ENCODE measurements at places on chromosomes 1 and 21.

GRCh38 chr1:41495210-41495948, 10.9 kb upstream of the EDN2 start:
- DNase-seq, result no peak

DNA sequence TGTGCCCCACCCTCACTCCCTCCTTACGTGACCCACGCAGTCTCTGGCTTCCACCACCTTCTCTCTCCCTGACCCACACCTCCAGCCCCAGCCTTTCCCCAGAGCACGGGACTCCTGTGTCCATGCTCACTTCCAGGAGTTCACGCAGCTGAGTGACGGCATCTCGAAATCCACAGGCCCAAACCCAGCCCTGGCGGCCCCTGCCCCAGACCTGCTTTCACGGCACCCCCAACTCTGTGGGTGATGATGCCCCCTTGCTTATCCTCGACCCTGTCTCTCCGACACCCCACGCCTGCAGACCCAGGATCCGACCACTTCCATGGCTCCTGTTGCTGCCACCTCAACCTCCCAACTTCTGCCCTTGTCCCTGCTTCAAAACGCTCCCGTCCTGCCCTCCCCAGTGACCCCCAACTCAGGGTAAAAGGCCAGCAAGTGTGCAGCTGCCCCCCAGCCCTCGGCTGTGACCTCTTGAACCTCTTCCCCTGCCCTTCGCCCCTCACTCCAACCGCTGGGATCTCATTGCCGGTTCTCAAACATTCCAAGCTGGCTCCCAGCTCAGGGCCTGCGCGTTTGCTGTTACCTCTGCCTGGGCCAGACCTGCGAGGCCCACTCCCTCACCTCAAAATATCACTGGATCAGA, 30.4 kb upstream of the LAPTM5 start:
- DNase-seq, result no peak

GRCh38 chr1:200737647-200738291, 924 bp upstream of the CAMSAP2 start:
- peak; percentile 32 for DNase-seq

GRCh38 chr1:116377541-116378529, 4.8 kb downstream of the ATP1A1 start:
- DNase-seq, result peak; percentile 65

- no peak for DNase-seq
Measured at GRCh38 chr1:226985239-226985838, 45.2 kb downstream of the COQ8A start.

- DNase-seq, result no peak
Measured at GRCh38 chr21:44260791-44261631, 686 bp downstream of the DNMT3L start.

DNA sequence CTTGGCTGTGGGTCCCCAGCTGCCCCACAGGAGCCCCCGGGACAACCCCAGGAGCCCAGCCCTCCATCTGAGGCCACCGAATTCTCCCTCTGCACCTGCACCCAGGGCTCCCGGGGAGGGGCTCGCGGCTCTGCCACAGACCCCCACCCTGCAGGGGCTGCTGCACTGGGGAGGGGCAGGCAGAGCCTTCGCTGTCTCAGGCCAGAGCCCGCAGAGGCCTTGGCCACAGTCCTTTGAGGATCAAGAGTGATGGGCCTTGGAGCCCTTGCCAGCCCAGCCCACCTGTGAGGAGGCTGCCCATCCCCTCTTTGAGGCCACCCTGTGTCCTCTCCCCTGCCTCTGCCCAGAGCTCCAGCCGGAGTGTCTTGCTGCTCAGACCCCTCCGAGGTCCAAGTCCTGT, 6.5 kb downstream of the PERM1 start:
- no peak for DNase-seq

GRCh38 chr1:203286161-203286984, 18.9 kb upstream of the BTG2 start:
- no peak for DNase-seq

- DNase-seq, result peak; percentile 72
Measured at GRCh38 chr1:33055210-33056008, 18.7 kb upstream of the AK2 start.

DNA sequence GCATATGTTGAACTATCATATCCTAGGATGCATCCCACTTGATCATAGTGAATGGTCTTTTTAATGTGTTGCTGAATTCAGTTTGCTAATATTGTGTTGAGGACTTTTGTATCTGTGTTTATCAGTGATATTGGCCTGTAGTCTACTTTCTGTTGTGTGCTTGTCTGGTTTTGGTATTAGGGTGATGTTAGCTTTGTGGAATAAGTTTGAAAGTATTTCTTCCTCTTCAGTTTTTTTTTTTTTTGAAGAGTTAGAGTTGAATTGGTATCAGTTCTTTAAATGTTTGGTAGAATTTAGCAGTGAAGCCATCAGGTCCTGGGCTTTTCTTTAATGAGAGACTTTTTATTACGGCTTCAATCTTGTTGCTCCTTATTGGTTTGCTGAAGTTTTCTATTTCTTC, 162.3 kb downstream of the VAV3 start:
- DNase-seq, result no peak

- DNase-seq, result no peak
Measured at GRCh38 chr1:107690491-107690890, 274.5 kb downstream of the VAV3 start.

DNA sequence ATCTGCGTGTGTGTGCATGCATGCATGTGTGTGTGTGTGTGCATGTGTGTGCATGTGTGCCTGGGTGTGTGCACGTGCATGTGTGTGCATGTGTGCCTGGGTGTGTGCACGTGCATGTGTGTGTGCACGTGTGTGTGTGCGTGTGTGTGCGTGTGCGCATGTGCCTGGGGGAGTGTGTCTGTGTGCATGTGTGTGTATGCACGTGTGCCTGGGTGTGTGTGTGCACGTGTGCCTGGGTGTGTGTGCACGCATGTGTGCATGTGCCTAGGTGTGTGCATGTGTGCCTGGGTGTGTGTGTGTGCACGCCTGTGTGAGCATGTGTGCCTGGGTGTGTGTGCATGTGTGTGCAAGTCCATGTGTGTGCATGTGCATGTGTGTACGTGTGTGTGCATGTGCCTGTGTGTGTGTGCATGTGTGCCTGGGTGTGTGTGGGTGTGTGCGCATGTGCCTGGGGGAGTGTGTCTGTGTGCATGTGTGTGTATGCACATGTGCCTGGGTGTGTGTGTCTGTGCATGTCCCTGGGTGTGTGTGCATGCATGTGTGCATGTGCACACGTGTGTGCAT, 29.3 kb upstream of the COL6A2 start:
- no peak for DNase-seq

DNA sequence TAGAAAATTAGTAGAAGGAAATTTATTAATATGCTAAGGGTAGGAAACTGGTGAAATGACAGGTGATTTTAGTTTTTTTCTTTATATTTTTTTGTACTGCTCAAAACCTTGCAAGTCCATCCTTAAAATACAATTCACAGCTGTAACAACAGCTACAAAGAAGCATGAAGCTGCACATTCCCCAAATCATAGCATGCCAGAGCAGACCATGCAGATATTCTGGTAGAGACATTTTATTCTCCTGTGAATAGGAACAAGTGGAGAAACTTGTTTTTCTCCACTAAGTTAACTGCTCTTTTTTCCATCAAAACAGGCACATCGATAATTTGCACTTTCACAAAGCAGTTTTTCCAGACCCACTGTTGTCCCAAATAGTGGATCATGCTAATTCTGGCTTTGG, 1125.7 kb downstream of the BRINP3 start:
- DNase-seq, result no peak

DNA sequence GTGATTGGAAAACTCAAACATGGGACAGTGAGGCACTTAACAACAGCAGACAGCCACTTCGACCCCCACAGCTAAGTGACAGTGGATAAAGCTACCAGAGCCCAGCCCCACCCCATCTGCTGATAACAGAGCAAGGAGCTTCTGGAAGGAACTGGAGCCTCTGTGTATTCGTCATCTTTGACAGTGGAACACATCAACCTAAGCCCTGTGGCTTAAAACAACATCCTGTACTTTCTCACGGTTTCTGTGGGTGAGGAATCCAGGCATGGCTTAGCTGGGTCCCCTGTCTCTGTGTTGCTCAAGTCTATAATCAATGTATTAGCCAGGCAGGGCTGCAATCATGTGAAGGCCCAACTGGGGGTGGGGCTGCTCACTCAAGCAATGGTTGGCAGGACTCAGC, 18.4 kb upstream of the SIPA1L2 start:
- DNase-seq, result no peak

GRCh38 chr1:248599396-248599795, 1.9 kb upstream of the OR2T10 start:
- no peak for DNase-seq

DNA sequence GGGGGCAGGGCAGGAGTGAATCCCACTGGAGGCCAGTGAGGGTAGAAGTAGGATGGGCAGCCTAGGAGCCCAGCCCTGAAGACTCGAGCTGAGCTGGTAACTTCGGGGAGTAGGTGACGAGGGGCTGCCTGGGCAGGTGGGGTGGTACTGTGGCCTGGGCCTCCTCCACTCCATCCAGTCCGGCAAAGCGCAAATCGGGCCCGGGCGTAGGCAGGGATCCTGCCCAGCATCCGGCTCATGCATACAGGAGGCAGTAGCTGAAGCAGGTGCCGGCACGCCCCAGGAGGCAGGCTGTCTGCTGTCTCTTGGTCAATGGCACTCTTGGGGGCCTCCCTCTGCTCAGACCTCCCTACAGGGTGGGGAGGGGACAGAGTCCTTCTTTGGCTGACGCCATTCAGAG, 1.3 kb upstream of the TNFRSF25 start:
- no peak for DNase-seq

DNA sequence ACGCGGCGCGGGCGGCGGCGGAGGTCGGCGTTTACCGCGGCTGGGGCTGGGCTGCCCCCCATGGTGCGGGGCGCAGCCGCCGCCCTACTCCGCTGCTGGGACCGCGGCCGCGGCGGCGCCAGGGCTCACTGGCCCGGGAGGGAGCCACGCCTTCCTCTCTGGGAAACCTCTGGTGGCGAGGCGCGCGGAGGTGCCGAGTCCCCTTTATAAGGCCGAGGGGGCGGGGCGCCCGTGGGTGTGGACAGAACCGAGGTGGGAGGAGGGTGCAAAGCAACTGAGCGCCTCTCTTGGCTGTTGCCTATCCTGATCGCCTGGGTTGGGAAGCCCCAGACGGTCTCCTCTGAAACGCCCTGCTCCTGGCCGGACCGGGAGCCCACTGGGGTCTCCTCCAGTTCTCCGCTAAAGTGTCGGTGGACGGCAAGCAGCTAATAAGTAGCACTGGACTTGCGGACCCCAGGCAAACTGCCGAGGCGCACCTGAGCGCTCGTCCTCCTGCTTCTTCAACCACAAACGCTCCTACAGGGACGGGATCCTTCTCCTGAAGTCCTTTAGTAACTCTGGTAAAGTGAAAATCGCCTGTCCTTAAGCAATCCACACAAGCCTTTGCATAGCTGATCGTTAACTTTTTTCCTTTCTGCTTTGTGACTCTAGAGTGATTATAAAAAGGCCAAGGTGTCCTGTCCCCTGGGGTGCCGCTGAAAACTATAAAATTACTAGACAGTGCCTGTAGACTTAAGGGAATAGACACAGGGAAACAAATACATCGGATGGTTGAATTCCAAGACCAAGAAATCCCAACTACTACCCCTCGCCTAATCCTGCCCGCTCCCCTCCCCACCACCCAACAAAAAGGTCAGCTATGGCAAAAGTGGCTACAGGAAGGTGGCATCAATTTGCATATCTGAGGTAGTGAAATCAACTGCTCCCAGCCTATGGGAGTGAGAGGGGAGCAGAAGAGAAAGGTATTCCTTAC, at the start of gene PTGER3:
Gene PTGER3, minus strand, starts transcription at position 182 of the 973 bp plus-strand sequence. CDS start 239 bp downstream, outside the sequence.
- DNase-seq, result no peak

- no peak for DNase-seq
Measured at GRCh38 chr1:243539636-243540035, 283.8 kb downstream of the SDCCAG8 start.

DNA sequence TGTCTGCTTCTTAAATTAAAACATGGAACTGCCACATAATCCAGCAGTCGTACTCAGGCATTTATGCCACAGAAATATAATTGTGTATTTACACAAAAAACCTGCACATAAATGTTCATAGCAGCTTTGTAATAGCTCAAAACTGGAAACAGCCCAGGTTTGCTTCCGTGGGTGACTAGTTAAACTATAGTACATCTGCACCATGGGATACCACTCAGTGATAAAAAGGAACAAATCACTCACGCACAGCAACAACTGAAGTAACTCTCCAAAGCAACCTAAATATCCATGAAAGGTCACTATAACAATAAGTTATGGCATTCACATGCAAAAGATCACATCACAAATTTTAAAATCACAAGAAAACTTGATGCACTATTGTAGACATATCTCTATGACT, 64.4 kb downstream of the KCNT2 start:
- no peak for DNase-seq

GRCh38 chr1:67689267-67690017, 4.4 kb downstream of the GADD45A start:
- no peak for DNase-seq

DNA sequence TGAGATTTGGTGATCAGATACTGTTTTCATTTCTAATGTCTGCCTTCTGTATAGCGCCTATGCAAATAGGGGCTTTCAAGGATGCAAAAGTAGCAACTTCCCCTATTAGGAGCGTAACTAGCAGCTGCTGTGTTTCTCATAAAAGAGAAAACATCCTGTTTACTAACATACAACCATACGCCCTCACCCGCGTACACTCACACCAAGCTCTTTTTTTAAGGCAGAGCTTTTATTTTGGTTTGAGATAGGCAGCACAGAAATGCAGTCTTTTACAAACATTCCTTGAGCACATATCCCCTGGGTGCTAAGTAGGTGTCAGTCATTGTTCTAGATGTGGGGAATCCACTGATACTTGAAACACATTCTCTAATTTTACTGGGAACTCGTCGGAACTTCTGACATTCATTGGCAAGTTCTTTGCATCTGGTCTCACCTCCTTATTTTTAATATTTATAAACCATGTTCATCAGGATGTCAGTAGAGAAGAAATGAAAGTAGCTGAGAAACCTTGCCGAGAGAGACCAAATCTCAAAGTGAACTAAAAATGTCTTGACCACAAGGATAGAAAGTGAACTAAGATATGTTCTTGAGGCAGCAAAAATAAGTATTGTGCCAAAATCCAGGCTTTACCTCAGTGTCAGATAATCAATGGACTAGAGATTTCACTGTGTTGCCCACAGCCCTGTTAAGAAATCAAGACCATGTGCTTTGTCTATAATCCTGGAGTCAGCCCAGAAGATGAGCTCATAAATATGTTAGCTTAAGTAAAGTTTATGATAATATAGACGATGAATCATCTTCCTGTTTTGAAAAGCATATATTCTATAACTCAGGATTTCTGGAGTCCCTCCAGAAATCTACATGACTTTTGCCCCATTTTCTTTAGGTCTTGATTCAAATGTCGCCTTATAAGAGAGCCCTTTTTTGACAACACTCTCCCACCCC, 350.9 kb downstream of the ST6GALNAC3 start:
- DNase-seq, result peak; percentile 18

GRCh38 chr1:7389201-7389905, 381.7 kb upstream of the VAMP3 start:
- no peak for DNase-seq

- peak; percentile 82 for DNase-seq
Measured at GRCh38 chr1:70509996-70510876, 99.2 kb downstream of the CTH start.

DNA sequence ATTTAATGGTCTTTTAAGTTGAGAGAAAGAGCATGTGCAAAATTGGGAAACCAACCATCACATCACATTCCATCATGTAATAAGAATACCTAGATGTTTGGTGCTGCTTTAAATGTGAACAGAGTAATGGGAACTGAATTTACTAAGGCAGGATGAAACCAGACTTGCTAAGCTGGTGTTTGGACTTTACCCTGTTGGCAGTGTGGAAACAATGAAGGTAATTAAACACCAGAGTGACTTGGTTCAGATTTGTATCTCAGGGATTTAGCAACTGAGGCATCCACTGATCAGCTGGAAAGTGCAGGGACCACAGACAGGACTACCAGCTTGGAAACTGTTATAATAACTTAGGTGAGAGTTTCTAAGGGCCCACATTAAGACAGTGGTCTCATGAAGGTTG, 263.4 kb downstream of the OLFM3 start:
- DNase-seq, result no peak

- no peak for DNase-seq
Measured at GRCh38 chr1:38326135-38326534, 279.5 kb upstream of the POU3F1 start.

Measured in NAMALWA (cell line).